ENCODE measurements at places on chromosomes 7 and 10.

- no peak for DNase-seq
Measured at GRCh38 chr7:14685167-14685566, 217.4 kb downstream of the DGKB start.

DNA sequence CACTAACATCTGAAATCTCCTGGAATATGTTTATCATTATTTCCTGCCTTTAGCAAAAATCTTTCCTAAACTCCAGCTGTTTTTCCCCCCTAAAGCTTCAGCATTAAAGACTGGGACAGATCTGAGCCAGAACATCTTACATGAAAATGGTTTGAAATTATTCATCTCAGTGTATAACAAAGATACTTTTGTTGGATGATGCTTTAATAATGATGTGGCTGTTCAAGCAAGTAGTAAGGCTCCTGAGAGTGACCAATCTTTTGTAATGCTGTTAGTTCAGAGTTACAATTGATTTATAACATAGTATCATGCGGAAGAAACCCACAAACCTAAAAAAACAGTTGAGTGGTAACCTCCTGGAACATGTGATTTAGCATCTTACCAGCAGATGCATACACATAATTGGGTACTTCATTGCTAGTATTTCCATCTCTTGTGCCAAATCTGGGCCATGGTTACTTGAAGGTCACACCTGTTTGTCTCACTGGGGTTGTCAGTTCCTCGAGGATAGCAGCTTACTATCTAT lies 1.5 kb downstream of the BZW2 start:
- DNase-seq: no peak

- DNase-seq: no peak
Measured at GRCh38 chr7:111740942-111741341, 178.7 kb upstream of the IMMP2L start.

GRCh38 chr10:72954596-72955554 lies at the start of gene PLA2G12B:
PLA2G12B (minus strand) TSS chr10:72954806; CDS start chr10:72954685, 121 bp downstream.
- DNase-seq: no peak

- no peak for DNase-seq
Measured at GRCh38 chr10:113474752-113475151, 78.1 kb upstream of the HABP2 start.

- no peak for DNase-seq
Measured at GRCh38 chr7:93117327-93117726, 452 bp downstream of the SAMD9 start.

DNA sequence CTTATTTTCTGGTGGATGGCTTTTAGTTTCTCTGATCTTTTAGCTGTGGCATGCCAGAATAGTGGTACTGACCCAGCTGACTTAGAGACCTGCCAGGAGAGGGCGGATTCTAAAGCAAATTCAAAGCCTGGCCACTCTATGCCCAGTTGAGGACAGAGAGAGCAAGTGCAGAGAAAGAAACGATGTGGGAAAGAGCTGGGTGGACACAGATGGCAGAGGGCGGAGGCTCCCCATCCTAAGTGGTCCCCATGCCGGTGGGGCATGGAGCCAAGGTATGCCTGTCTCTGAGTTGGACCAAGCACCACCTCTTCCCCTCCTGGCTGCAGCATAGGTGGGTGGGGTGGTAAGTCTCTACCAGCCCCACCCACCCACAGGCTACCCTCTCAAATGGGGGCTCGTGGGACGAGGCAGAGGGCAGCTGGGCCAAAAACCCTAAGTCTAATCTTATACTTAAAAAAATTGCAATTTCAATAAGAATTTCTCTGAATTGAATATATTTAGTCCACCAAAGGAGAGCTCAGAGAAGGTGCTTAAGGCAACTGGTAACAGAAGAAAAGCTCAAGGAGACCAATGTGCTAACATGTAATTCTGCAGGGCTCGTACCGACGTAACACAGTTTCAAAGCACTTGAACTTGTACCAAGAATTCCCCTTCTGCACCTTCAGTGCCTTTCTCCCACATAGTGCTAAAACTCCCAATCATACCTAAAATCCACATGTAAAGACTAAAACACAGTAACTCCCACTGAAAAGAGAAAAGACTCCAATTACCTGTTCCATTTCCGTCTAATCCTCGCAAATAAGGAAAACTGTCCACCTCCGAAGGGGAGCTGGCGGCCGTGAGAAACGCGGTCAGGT lies 85.7 kb upstream of the NMT2 start:
- no peak for DNase-seq

DNA sequence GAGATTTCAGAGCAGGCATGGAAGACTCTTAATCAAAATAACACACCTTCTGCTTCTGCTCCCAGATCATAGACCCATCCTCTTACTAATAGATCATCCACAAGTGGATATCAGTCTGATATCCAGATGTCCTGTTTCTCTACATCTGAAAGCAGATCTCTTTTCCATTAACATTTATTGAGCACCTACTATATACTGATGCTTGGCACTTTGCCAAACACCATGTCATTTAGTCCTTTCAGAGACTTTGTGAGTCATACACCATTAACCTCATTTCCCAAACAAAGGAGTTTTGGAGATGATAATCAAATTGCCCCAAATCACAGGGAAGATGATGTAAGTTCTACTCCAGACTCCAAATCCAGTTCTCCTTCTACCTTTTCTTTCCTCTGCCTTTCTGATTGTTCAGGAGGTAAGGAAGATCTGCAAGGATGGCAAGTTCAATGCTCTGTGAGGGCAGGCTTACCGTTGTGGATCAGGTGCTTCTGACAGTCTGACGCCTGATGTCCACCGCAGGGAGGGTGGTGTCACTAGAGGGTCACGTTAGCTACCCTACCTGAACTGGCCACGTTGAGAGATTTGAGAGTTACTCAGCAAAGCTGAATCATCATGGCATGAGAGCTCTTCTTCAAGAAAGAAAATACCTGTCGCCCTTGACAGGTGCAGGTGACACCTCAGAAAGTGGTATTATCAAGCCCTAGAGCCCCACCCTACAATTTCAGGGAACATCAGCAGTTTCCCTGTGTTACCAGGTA lies 269.6 kb upstream of the ZMIZ1 start:
- DNase-seq: no peak

DNA sequence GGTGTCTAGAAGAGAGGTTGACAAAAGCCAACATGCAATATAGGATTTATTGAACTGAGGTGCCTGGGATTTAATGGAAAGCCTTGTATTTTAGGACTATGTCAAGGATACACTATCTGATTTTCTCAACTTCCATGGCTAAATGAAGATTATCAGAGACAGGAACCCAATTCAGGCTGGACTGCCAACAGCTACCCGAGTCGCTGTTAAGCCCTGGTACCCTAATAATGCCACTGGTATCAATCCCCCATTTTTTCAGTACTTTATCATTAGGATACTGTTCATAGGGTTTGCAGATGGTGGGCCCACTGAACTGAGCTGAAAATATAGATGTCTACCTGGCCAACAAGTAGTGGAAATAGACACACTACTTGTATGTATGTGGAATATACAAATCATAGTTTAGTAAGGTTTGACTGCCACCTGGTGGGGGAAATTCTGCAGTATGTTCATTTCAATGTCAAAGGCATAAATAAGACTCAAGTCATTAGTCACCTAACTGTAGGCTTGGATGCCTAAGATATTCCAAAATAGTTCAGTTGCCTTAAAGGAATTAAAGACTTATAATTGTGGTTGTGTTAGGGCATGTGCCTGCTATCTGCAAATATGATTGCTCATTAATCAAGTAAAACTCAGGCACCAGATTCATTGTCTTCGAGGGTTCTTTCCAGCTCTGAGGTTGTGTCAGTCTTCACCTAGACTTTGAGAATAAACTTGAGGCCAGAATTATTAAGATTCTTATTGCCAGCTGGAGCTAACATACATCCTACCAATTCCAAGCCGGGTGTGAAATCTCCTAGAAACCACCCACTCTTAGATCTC lies 34.1 kb upstream of the NOBOX start:
- peak; percentile 24 for DNase-seq

DNA sequence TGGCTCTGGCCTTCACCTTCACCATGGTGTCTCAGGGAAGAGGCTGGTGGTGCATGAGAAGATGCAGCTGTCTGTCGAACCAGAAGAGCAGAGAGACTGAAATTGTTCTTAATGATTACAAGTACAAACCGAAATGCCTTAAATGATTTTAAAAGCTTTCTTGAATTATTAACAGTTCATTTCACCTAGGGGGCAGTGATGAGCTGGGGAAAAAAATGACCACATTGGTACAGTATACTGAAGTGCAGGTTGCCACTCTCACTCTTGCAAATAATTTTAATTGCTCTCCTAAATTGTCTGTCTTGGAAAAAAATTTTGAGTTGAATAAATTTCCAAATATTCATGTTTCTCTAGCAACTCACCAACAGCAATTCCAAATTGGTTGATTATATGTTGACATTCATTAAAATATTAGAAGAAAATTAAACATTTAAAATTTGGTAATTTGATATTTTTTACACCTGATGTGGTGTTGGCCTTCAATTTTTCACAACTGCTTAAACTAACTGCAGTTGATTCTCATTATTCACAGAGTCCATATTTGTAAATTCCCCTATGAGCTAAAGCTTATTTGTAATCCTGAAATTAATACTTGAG lies 692.6 kb downstream of the ZWINT start:
- DNase-seq: no peak

DNA sequence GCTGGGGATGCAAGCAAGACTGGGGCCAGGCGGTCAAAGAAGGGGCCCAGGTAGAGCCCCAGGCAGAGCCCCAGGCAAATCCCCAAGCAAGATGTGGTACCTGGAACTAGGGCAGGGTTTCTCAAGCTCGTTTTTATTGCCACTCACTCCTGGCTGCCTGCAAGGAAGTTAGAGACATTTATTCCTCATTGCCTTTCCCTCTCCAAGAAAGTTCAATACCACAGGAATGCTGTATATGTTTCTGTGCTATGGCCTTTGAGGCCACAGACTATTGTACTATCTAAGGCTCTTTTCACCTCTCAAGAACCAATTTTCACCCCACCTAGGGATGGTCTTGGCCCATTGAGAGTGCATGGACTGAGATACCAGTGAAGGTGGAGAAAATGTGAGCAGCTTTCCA lies 71.3 kb downstream of the TACC2 start:
- DNase-seq: no peak

GRCh38 chr10:9860045-9860444 lies 1157.6 kb upstream of the CELF2 start:
- DNase-seq: no peak

GRCh38 chr7:32336726-32337125 lies 153.5 kb downstream of the LSM5 start:
- no peak for DNase-seq

GRCh38 chr10:102975483-102976379 lies 57.6 kb downstream of the CNNM2 start:
- no peak for DNase-seq

DNA sequence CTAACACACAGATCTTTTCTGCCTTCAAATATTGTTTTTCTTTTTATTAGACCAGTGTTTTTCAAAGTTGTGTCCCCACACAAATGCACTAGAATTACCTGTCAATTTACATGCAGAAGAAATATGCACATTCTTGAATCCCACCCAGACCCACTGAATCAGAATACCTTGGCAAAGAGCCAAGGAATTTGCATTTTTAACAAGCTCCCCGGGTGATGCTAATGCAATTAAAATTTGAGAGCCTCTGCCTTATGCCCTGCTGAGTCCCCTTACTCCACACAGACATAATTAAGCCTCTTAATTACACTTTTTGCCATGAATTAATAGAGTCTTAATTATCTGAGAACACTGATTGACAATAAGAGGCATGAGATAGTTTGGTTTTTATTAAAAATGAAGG lies 201.2 kb upstream of the GRB10 start:
- DNase-seq: no peak

GRCh38 chr10:64261092-64261491 lies 739.9 kb downstream of the REEP3 start:
- DNase-seq: no peak

DNA sequence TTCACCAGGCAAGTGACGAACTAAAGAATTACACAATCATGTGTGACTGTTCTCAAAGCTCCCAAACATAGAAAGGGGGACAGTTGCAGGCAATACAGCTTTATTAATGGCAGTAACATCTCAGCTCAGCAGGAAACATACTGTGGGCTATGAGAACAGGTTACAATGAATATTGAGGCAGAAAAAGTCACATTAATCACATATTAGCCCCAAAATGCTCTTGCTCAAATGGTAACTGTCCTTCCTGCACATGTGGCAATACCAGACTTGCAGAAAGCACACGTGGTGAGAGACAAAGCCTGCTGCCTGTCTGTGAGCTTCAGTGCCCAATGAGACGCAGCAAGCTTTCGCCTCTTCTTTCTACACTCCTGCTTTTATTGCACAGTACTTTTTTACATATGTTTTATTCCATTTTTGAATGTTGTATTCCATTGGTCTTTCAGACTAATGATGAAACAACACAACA lies 104.9 kb upstream of the ACBD5 start:
- DNase-seq: no peak

GRCh38 chr7:88302486-88302885 lies 4.2 kb downstream of the STEAP4 start:
- DNase-seq: no peak

DNA sequence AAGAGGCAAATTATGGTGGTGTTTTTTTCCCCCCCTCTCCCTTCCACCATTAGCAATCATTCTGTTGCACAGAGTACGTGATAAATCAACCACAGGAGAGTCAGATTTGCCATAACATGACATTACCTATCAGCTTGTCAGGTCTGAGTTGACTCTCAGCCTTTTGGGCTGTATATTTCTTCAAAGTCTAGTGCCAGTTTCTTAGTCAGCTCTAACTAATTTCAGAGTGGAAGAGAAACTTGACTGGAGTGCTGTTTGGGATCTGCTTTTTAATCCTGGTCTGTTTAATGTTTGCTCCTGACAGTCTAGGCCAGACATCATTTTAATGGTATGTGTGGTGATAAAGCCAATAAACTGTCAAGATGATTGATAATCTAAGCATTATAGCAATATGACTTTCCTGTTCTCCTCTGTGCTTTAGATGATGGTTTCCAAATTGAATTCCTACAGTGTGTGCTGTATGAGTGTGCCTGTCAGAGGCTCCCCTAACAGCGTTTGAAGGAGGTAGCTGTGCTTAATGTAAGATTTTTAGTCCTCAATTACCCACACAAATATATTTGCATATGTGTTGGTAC lies 76.9 kb downstream of the LRMDA start:
- DNase-seq: no peak

DNA sequence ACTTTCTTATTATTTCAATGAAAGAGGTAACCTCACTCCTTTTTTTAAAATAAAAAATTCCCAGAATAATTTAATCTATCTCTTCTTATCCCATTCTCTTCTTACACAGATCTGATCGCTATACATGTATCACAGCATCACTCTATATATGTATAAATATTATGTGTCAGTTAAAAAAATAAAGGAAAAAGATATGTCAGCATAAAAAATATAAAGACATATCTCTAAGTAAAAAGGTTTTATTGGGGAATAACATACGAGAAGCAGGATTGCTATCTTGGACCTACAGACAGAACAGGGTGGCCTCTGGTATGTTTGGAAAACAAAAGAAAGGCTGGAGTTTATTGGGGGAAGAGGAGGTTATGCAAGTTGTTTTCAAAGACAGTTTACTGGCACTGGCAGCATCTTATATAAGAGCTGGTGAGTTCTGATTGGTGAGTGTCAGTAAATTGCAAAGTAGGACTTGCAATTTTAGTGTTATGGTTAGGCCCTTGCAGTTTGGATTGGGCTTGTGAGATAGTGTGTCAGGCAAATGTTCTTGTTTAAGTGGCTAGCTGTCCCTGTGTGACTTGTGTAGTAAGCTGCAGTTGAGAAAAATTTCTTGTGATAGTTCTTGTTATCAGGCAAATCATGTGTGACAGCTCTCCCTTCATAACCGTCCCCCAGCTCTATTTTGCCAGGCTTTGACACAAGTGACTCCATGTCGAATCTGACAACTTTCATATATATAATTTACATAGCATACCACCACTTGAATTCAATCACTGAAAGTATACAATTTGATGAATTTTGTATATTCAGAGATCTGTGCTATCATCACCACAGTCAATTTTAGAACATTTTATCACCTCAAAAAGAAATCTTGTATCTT lies 118.2 kb downstream of the HBP1 start:
- no peak for DNase-seq
